ENCODE measurements at places on chromosomes 1 and 21.
A peak's percentile ranks its signal among the peaks of the same experiment; 100 is the strongest.

DNA sequence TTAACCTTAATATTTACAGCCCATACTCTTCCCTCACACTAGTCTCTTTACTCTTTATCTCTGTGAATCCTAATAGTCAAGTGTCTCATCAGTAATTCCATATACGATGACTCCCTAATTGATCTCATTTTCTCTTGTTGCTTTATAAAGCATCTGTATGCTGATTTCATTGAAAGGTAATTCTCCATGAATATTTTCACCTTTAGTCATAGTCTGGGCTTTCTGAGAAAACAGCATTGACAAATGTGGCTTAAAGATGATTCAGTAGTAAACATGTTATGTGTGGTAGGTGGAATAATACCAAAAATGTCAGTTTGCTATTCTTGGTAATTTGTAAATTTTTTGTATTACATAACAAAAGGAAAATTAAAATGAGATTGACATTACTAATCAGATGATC, 1176.5 kb downstream of the NCAM2 start:
- DNase-seq, result no peak

DNA sequence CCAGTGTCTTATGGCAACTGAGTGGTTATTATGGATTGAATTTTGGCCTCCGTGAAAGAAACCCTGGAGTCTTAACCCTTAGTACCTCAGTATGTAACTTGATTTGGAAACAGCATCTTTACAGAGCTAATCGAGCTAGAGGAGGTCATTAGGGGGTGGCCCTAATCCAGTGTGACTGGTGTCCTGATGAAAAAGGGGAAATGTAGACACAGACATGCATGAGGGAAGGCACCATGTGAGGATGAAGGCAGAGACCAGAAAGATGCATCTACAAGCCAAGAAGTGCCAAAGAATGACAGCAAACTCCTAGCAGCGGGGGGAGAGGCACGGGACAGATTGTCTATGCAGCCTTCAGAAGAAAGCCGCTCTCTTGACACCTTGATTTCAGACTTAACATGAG, 14.7 kb downstream of the DOP1B start:
- DNase-seq, result no peak

DNA sequence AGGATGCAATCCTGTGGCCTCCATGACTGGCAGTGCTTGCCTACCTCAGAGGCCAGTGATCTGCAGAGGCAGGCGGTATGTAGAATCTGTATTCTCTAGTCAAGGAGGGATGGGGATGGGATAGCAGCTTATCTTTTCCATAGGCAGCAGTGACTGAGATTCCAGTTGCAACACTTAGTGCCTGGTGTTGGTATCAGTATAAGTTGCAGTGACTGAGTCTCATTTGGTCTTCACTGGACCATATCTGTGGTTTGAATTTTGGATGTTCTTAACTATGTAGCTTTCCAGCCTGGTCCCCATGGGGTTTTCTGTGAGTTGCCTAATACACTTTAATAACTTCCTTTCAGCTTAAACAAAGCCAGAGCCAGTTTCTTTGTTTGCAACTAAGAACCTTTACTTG, 16.5 kb downstream of the DYRK1A start:
- DNase-seq, result peak; percentile 70

GRCh38 chr1:117883616-117884015, 45.8 kb downstream of the GDAP2 start:
- no peak for DNase-seq

- DNase-seq, result no peak
Observed at GRCh38 chr1:111784273-111784901, 28.7 kb downstream of the DDX20 start.

DNA sequence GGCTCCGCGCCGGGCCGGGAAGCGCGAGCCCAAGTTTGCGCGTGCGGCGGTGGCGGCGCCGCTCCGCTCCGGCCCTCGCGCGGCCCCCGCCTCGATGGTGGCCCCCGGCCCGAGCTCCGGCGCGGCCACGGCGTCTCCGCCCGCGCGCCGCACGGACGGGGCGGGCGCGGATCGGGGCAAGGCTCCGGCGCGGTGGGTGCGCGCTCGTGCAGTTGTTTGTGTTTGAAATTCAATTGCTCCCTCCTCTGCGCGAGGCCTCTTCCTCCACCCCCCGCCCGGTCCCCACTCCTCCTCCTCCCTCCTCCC, at the start of gene HDGF:
Gene HDGF, minus strand, starts transcription at position 225 of the 306 bp plus-strand sequence. CDS start 246 bp downstream, outside the sequence.
- DNase-seq, result no peak

DNA sequence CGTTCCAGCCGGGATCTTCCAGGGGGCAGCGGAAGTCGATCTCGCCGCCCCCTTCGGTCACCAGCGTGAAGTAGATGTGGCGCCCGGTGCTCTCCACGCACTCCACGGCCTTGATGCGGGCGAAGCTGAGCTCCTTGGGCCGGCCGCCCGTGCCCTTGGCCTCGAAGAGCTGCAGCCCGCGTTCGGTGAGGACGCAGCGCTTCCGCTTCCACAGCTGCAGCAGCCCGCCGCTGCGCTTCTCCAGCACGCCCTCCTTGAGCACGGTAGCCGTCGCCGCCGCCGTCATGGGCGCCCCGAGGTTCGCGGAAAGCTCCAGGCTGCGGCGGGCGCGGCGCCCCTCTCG, 516 bp downstream of the PHLDA3 start:
- no peak for DNase-seq

DNA sequence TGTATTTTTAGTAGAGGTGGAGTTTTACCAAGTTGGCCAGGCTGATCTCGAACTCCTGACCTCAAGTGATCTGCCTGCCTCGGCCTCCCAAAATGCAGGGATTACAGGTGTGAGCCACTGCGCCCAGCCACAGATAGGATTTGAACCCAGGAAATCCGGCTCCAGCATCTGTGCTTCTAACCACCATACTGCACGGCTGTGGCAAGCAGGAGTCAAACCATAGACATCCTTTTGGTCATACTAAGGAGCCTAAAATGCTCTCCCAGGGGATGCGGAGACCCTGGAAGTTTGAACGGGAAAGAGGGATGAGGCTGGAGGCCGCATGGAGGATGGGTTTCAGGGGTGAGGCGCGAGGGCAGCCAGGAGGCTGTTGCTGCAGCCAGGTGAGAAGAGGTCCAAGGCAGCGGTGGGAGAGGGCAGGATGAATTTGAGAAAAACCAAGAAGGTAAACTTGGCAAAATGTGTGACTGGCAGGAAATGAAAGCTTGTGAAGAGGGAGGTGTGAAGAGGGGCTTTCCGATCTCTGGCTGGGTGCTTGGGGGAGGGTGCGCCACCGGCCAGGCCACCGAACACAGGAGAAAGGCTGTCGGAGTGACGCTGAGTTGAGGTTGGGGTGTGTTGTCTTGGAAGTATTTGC, 24.0 kb upstream of the CDK18 start:
- no peak for DNase-seq

DNA sequence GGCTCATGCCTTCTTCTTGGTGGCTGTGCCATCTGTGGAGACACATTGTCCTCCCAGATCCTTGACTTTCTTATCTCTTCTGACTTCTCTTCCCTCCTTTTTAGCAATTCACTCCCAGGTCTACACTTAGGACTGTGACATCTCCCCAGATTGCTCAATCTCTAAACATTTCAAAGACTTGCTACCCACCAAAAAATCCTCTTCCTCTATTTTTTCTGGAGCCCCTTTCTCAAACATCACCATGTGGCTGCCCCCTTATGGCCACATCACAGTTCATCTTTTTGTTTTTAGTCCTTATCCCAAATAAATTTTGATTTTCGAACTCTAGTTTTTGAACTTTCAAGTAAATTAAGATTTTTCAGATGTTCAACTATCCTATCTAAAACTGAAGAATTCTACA, 148.6 kb upstream of the HOOK1 start:
- DNase-seq, result no peak

- DNase-seq, result no peak
Observed at GRCh38 chr1:155106862-155107261, 20.8 kb upstream of the EFNA1 start.

DNA sequence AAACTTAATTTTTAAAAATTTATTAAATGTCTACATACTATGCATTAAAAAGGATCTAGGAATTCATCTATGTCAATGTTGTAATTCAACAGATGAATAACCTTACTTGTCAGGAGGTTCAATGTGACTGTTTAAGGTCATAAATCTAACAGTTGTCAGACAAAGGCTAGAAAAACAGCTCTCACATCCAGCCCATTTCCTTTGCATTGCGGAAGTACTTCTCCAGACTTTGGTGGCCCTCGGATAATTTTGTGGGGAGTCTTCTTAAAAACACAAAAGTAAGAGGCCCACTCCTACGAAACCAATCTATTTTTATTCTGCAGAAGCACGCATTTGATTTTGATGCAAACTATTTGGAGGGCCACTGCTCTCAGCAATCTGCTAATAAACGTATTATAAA, 122.6 kb upstream of the CHRM3 start:
- no peak for DNase-seq

- DNase-seq, result peak; percentile 24
Observed at GRCh38 chr1:160081261-160081936, at the start of gene KCNJ9. Gene KCNJ9, plus strand, starts transcription at chr1:160081538. Its CDS starts 2,493 bp downstream, at chr1:160084031.

DNA sequence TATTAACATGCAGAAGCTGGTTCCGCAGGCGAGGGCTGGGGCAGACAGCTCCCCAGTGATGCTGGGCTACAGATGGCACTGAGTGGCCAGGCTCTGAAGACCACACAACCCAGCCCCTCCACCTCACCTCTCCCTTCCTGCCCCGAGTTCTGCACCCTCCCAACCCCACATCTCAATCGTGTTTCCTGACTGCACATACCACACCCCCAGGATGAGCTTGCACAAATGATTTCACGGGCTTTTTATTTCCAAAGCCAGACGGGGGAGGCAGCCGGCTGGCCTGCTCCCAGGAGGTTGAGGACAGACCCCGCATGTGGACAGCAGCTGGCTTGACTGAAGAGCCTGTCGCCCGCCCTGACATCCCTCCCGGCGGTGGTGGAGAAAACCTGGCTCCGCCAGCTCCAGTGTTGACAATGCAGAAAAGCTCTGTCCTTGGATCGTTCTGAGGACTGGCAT, 21.4 kb upstream of the ALDH4A1 start:
- DNase-seq, result peak; percentile 36
